Stimulated activated naive CD4-positive, alpha-beta T cell treated with Interleukin-2 at 50 U/mL for 16 hours (primary cell): ENCODE measurements at places on chromosomes 12 and 14.

DNA sequence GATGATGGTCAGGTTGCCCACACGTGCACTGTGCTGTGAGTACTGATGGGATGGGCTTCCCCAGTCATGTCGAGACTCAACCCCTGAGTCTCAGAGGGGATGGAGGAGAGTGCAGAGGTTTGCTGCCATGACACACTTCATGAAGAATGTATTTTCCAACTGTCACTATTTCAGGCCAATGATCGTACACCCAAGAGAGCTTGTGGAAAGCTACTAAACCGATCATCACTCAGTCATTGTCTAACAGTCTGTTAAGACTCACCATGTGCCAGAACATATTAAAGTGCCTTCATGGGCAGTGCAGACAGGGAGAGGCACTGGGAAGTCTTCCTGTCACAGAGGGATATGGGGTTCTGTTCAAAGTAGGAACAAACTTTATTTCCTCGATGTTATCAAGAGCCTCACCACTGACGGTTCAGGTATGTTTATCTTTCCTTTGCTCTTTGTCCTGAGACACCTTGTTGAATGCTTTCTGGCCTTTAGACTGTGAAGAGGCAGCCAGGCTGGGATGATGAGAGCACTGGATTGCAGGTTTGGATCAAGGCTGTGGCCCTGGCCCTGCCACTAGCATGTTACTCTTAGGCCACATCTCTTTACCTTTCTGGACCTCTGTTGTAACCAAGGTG, 41.6 kb upstream of the NTF3 start:
- DNase-seq = no peak

- DNase-seq = no peak
Observed at GRCh38 chr14:66117600-66117999, 368.6 kb upstream of the CCDC196 start.

DNA sequence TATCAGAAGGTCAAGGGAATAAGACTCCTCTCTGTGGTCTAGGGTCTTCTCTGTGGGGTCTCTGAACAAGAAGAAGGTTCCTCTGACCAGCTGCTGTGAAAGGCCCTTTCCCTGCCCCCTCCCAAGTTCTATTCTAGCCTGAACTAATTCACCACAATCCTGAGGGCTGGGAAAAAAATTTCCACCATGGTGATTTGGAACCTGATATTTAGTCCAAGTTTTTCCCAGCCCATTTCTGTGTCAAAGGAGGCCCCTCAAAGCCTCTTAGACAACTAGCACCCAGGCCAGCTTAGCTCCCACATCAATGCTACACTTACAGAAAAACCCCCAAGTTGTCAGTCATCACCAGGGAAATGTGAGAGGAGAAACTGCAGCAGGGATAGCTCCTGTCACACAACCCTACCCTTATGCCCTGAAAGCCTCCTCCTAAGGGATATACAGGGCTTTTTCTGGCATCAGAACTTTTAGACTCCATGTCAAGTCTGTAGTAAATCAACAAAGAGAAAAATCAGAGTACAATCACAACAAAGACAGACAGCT, 4.5 kb downstream of the FMNL3 start:
- DNase-seq = no peak

GRCh38 chr14:92575061-92575747, 61.6 kb downstream of the RIN3 start:
- no peak for DNase-seq

DNA sequence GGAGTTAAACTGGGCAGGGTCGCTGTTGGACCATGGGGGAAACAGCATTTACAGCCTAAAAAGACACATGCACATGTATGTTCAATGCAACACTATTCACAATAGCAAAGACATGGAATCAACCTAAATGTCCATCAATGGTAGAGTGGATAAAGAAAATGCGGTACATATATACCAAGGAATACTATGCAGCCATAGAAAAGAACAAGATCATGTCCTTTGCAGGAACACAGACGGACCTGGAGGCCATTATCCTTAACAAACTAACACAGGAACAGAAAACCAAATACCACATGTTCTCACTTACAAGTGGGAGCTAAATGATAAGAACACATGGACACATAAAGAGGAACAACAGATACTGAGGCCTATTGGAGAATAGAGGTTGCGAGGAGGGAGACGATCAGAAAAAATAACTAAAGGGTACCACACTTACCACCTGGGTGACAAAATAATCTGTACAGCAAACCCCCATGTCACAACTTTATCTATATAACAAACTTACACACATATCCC, 25.0 kb upstream of the SRP54 start:
- no peak for DNase-seq

- DNase-seq = no peak
Observed at GRCh38 chr14:91027561-91027960, 32.9 kb downstream of the RPS6KA5 start.

DNA sequence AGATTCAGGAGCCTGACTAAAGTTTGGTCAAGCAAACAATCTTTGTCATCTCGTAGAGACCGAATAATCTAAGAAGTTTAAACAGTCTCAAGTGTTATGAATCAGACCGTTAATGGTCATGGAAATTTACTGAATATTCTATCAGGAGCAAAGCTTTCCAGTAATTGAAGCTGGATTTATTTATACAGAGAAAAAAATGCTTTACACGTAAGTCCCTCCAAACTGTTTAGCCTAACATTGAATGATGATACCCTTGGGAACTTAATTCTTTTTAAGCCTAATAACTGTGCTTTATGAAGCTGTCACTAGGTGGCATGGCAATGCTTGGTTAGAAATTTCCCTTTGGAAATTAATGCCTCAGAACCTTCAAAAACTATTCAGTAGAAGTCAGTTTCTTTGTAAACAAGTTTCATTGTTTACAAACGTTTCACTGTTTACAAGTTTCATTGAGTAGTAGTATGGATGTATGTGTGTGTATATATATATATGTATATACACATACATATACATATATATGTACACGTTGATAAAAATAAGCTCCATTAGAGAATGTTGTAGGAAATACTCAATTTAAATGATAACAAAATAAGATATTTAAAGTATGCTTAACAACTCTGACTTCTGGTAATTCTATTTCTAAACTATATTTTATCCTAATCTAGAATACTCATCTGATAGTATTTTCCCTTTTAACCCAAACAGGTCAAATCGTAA, 32.1 kb downstream of the DEPDC4 start:
- no peak for DNase-seq

GRCh38 chr12:15005064-15005463, 32.2 kb downstream of the PDE6H start:
- no peak for DNase-seq

GRCh38 chr14:36271939-36272907, 48.2 kb downstream of the MBIP start:
- no peak for DNase-seq

DNA sequence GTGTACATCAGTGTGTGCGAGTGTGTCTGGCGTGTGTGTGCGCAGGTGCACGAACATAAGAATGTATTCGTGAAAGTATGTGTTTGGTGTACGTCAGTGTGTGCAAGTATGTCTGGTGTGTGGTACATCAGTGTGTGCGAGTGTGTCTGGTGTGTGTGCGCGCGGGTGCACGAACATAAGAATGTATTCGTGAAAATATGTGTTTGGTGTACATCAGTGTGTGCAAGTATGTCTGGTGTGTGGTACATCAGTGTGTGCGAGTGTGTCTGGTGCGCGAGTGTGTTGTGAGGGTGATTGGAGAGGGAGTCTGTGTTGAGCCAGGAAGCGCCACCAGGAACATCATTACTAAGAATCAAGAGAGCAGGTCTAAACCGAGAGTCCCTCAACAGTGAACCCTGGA, 143.8 kb downstream of the BCL11B start:
- no peak for DNase-seq

DNA sequence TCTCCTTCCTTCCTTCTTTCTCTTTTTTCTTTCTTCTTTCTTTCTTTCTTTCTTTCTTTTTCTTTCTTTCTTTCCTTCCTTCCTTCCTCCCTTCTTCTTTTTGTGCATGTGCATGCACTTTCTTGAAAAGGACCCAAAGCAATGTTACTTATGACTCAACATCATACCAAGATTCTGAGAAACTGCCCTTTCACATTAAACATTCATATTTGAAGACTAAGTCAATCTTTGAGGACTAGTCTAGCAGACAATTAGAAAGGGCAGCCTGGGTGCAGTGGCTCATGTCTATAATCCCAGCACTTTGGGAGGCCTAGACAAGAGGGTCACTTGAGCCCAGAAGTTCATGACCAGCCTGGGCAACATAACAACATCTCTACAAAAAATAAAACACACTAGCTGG, 212.8 kb upstream of the KITLG start:
- no peak for DNase-seq
